ENCODE measurements at places on chromosomes 4 and X.

- DNase-seq, result no peak
These were observed 54.4 kb upstream of the HS3ST1 start for GRCh38 chr4:11483046-11483445.

DNA sequence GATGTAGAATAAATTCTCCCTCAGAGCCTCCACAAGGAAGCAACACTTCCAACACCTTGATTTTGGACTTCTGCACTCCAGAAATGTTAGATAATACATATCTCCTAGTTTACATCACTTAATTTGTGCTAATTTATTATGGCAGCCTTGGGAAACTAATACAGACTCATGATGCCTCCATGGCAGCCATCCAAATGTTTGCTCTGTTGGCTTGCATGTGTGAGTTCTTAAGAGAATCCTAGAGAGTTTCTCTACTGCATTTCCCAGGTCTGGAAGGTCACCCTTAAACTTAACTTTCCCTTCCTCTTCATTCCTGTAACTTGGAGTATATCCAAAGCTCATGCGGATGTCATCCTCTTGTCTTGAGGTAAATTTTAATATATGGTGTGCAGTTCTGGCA is 956.1 kb downstream of the ADGRL3 start:
- no peak for DNase-seq

GRCh38 chr4:2138846-2139500 is 79.8 kb downstream of the NAT8L start:
- DNase-seq, result no peak

GRCh38 chr4:34261799-34262314 is 1982.5 kb downstream of the ARAP2 start:
- no peak for DNase-seq

- peak; percentile 8 for DNase-seq
These were observed 12.2 kb upstream of the PRDM8 start for GRCh38 chr4:80184825-80185756.

DNA sequence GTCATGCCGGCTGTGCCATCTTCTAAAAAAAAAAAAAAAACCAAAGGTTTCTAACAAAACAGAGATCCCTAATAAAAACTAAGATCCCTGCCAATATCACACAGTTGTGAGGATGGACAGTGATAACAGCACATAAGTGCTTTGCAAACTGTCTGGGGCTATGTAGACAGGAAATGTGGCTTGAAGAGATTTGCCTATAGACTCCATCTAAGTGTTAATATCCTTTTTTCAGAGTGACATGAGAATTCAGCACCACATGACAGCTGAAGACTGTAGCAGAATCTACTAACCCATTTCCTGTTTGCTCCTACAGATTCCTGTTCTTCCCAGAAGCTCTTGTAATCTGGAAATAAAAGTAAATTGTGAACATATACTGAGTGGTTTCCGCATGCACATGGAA is 215.4 kb downstream of the KDR start:
- DNase-seq, result no peak

- no peak for DNase-seq
These were observed 215.6 kb downstream of the GRIA3 start for GRCh38 chrX:123399709-123400108.

GRCh38 chr4:164977243-164978164 is at the start of gene TRIM61:
Gene TRIM61 (minus strand): TSS chr4:164977657. CDS start chr4:164970002, 7,655 bp downstream.
- DNase-seq, result peak; percentile 2

GRCh38 chr4:94410678-94411206 is 41.0 kb upstream of the PDLIM5 start:
- no peak for DNase-seq

- no peak for DNase-seq
These were observed 39.9 kb upstream of the SPIN2A start for GRCh38 chrX:57177070-57177469.

DNA sequence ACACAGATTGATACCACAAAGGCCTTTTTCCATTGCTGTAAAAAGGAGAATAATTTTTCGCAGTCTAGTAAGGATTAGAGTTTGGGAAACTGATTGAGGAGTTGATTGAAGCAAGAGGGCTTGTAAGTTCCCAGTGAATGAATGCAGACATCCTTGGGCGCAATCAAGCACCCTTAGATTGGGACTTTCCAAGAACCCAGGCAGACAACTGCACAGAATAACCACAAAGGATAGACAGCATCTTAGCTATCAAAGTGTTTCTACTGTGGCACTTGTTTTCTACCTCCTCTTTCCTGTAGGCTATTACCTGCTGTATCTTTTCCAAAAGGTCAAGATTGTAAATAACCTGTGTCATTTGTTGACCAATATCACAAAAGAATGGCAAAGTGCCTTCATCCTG is 2.6 kb downstream of the COX18 start:
- DNase-seq, result no peak

GRCh38 chrX:68748030-68748429 is 80.8 kb upstream of the EFNB1 start:
- DNase-seq, result no peak

- DNase-seq, result no peak
These were observed 228.8 kb downstream of the SHROOM3 start for GRCh38 chr4:76663824-76664223.

DNA sequence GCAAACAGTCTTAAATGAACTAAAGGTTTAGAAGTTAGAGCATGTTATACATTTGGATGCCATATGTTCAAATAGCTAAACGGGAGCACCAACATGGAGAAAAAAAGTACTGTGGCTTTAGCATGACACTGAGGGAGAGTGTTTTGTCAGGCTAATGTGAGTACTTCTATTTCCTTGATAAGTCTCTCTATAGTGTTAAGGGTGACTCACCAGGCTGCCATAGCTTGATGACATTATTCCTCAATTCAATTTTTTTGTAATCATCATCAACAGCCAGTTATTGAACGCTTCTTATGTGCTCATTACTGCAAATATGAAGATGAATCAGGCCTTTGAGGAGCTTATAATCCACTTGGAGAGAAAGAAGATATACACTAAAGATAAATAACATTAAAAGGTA is 211.4 kb upstream of the GPR101 start:
- DNase-seq, result no peak

DNA sequence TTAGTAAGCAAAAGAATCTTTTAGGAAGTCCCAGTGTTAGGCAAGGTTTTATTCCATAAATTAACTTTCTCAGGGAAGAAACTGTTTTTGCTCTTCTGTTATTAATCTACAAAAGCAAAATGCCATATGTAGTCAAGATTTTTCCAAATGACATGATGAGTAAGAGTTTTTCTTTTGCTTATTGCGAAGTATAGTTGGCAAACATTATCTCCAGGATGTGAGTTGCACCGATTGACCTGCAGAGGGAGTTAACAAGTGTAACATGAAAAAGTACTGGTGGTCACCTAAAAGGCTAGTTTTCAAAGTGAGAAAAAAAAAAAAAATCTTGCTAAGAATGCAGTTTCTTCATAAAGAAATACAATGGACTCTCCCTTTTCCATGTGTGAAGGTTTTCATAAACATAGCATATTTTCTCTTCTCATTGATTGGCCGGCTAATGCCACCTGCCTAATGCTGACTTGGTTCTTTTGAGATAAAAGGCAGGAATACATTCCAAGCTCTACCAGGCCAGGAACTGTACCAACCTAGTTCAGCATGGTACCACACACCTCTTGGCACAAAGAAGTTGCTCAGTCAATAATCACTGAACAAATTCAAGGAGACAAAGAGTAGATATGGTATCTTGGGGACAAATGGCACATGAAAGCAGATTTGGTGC is 100.2 kb downstream of the LNX1 start:
- no peak for DNase-seq

DNA sequence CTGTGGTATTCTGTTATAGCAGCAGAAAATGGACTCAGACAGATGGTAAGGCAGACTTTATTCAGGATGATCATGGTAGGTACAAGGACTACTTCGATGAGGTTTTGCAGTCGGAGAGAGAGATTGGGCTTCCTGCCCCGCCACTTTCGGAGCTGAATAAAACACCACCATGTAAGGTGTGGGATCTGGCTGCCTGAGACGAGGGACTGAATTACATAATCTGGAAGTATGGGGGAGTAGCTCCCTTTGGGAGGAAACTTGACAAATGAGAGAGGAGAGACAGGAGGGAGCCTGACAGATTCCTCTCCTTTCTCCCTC is 255.5 kb upstream of the GATB start:
- no peak for DNase-seq
